Liver (tissue), 10 donors: ENCODE measurements at places on chromosomes 16 and 17. TPM values are rescaled to one million over a fixed set of nuclear protein-coding genes. Genes with fewer than 3 reads are reported as not detected.

- DNase-seq, result no peak
Observed at GRCh38 chr17:33751702-33752065, 458.6 kb upstream of the ASIC2 start.

Gene ANKRD40CL
- not detected for polyA plus RNA-seq

- DNase-seq, result no peak
Observed at GRCh38 chr16:4386951-4387565, 15.4 kb downstream of the VASN start.

Gene FBXW10B
- polyA plus RNA-seq, result 0.42 TPM

DNA sequence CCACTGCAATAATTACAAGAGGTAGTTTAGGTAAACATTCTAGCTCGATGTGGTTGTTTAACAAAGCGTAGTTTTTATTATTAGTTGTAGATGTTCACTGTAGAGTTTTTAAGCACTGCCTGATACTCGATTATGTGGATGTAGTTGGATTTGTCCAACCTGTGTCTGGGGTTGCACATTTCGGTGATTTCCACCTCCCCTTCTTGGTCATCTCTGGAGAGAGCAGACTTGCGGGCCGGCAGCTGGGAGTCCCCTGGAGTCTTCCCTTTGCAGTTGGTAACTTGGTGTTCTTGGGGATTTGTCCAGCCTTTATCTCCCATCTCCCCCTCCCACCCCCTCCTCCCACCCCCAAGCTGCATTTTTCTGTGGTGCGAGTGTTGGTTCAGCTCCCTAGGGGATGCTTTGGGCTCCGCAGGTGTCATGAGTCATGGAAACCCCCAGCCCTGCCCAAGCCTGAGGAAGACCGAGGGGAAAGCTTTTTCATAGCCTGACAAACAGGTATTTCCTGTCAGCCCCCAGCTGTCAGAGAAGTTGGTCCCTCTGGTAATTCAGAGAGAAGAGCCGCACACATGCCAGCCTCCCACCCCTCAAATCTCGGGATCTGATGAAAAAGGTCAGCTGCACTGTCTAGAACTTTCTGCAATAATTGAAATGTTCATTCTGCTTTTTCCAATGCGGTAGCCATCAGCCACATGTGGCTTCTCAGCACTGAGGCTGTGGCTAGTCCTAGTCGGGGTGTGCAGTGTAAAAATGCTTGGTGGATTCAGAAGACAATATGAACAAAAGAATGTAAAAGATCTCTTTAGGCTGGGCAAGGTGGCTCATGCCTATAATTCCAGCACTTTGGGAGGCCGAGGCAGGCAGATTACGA, 50.3 kb downstream of the KSR1 start:
- DNase-seq, result no peak

DNA sequence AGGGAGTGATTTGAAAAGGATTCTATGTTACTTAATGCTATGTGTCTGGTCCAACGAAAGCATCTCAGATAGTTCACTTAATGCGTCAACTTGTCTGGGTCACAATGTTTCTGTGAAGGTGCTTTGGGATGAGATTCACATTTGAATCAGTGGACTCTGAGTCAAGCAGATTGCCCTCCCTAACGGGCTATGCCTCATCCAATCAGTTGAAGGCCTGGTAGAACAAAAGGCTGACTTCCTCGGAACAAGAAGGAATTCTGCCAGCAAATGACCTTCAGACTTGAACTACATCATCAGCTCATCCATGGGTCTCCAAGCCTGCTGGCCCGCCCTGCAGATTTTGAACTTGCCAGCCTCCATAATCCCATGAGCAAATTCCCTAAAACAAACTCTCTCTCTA, 15.2 kb downstream of the EMP2 start:
- DNase-seq, result no peak

Gene TBC1D3H
- polyA plus RNA-seq, result 0.08 TPM

GRCh38 chr17:56136301-56136700, 17.0 kb upstream of the ANKFN1 start:
- no peak for DNase-seq

- no peak for DNase-seq
Observed at GRCh38 chr17:61848247-61848646, 15.1 kb downstream of the BRIP1 start.

DNA sequence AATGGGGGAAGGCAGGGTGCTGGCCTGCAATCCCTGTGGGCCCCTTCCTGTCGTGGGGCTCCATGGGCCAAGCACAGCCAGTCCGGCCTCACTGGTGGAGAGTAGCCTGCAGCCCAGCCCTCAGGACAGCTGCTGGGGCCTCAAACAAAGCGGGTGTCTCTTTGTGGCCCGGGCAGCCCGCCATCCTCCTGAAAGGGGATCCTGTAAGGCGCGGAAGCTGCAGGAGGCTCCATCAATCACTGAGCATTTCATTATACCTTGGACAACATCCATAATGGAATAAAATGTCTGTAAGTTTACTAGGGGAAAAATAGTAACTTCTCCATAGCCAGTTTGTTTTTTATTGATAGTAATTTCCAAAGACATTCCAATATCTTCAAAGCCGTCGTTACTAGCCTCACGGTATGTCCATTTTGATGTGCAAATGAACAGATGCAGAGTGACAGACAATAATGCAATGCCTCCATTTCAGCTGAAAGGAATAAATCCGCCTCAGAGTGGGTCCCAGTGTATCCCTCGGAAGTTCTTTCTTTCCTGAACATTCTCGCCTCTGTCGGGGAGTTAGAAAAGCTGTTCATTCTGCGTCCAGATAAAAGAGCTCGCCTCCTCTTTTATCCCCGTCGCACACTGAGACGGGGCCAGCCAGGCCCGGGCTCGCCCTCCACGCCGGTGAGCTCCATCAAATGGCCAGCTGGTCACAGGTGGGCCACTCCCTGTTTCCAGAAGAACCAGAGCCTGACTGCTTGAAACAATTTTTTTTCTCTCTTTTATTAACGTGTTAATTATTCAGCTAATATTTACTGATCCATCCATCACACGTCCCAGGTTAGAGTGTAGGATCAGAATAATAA, 14.4 kb downstream of the WSCD1 start:
- no peak for DNase-seq

DNA sequence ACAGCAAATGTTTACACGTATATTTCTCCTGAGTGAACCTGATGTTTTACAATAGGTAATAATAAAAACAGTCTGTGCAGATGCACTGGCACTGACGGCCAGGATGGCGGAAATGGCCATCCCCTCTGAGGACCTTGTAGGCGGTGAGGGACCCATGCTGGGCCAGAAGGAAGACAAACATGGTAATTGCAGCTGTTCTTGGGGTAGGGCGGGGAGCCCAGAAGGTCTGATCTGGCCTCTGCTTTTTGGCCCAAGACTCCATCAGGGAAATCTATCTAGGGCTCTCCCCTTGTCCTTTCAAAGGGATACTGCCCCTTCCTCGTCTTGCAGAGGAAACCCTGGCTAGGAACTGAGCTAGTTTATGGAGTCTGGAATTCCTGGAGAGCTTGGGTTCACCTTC, 7.4 kb upstream of the LGALS9 start:
- DNase-seq, result no peak

GRCh38 chr17:14196377-14196997, 40.2 kb downstream of the CDRT15 start:
- no peak for DNase-seq

- no peak for DNase-seq
Observed at GRCh38 chr16:57479205-57479975, 6.9 kb downstream of the DOK4 start.

DNA sequence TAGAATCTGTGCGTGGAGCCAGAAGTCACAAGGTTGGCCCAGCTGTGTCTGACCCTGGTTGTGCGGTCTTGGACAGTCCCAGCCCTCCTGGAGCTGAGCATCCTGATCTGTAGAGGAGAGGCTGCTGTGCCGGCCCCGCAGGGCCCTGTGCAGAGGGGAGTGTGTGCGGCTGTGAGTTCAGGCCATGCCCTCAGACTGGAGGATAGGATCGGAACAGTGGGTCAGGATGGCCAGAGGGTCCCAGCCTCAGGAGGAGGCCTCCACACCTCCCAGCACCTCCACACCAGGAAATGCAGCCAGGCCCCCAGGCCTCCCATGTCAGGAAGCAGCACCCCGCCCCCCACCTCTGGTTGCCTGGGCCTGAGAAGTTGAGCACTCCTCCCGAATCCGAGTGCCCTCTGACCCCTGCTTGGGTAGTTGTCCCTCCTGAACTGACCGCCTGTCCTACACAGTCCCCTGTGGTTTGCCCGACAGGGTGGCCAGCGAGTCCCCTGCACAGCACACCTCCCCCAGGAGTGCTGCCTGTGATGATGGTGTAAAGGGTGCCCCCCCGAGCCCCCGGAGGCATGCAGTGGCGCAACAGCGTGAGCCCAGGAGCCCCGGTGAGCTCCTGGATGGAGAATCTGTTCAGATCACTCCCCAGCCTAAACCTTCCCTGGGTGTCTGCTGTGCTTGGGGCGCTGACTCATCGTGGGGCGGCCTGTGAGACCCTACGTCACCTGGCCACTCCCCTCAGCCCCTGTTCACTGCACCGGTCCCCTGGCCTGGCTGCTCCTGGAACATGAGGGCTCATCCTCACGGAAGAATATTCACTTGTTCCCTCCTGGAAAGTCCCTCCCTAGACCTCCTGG, 285.2 kb downstream of the SEC14L1 start:
- DNase-seq, result no peak
